ENCODE measurements at places on chromosomes 5 and 9. TPM values are rescaled to one million over a fixed set of nuclear protein-coding genes. Genes with fewer than 3 reads are reported as not detected.
A peak's percentile ranks its signal among the peaks of the same experiment; 100 is the strongest.

DNA sequence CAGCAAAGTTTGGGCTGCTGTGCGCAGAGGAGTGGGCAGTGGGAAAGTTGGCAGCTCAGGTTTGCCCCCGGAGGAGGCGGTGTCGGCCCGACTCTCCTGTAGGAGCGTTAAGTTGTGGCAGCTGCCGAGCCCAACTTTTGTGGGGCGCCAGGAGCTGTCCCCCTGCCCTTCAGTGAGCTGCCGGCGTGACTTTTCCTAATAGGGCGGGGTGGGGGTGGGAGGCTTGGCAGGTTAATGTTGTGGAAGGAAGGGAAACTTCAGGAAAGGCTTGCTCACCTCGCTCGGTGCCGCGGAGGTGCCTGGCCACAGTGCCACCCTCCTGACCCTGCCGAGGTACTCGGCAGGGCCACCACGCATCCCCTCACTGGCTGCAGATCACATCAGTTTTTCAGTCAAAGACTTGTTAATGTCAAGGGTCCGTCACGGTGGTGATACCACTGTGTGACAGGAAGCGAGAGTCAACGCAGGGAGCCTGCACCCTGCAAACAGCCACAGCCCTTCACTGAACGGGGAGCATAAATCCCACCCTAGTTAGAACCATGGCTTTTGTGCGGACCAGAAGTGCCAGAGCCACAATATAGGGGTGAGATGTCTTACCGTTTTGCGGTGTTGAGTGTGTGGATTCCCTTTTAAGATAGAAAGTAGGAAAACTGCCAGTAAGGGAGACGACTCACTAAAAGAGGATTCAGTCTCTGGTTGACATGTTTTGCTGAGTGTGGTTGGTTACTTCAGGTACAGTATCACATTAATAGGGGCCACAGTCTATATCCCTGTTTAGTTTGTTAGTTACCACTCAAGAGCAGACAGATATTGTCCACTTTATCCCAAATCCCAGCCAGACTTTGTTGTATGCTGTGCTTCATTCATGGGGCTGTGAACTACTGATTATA lies 796 bp downstream of the LNPEP start:
- DNase-seq = peak; percentile 20

- DNase-seq = no peak
These were observed 1643.0 kb upstream of the CDH6 start for GRCh38 chr5:29550523-29550922.

Gene PDGFRB
- 97.8 TPM for total RNA-seq

GRCh38 chr9:121499427-121500164 lies at the start of gene GGTA1:
TSS of gene GGTA1 (minus strand) at chr9:121499844. CDS start at chr9:121467922, 31,922 bp downstream.
- no peak for DNase-seq

- no peak for DNase-seq
These were observed 286.9 kb downstream of the ARHGEF28 start for GRCh38 chr5:73912821-73913271.

DNA sequence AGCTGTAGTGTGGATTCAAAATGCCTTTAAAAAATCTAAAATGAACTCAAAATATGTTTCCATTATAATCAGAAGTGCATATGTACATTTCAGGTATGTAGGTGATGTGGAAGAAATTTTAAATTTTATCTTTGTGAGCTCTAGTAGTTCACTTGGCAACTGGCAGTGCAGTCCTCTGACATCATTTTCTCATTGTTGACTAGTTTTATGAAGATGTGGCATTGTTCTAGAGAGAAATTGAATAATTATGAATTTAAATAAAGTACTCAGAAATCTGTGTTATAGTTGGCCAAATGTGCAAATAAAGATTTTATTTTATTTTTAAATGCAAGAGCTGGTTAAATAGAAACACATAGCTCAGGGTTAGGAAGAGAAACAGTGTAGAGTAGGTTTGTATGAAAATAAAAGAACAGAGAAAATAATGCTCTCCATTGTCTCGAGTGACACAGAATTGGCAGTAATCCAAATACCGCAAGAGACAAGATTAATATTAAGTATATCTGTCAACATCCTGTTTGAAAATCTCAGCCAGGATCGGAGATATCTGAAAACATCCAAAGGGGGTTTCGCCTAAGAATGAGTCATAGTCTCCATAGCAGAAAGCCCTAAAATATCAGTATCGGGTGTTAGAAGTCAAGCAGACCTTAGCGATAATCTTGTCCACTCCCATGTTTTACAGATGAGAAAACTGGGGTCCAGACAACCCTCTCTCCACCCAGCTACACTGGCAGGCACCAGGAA lies 189.4 kb downstream of the CCDC192 start:
- no peak for DNase-seq

DNA sequence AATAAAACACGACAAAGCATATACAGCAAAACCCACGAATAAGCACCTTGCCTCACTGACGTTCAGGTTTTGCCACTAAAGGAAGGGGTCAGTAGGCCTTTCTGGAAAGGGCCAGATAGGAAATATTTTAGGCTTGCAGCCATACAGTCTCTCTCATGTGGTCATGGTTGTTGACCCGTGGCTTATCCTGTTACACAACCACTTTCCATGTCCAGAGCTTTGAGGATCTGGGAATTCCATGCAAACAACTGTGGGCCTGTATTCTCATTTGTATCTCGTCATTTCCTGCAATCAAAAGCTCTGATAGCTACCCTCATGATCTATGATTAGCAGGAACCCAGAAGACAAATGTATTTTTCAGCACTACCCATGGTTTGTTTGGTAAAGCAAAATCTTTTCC lies 108.3 kb downstream of the DRD1 start:
- no peak for DNase-seq

Data from mucosa of gallbladder (tissue), 1 donor.